ENCODE measurements at places on chromosomes 4 and X. TPM values are rescaled to one million over a fixed set of nuclear protein-coding genes. Genes with fewer than 3 reads are reported as not detected.

MAGEA11 gene
- not detected for total RNA-seq

PCDH18 gene
- 7.4 TPM for total RNA-seq

BTC gene
- not detected for total RNA-seq

KIF4A gene
- 4.6 TPM for total RNA-seq

S100G gene
- total RNA-seq: not detected

INPP4B gene
- total RNA-seq: 2.4 TPM

ERAS gene
- total RNA-seq: not detected

CFP gene
- 0.49 TPM for total RNA-seq

TMPRSS11E gene
- not detected for total RNA-seq

Measured in glutamatergic neuron (in vitro differentiated cells).